Right ventricle myocardium inferior (tissue), 1 donor: ENCODE measurements at places on chromosomes 1 and 21. TPM values are rescaled to one million over a fixed set of nuclear protein-coding genes. Genes with fewer than 3 reads are reported as not detected.

LINGO4 gene
- total RNA-seq, result 0.68 TPM

PGLYRP3 gene
- total RNA-seq, result not detected

LPGAT1 gene
- total RNA-seq, result 22.2 TPM

SYDE2 gene
- total RNA-seq, result 20.7 TPM

NR1I3 gene
- total RNA-seq, result not detected

LDLRAD1 gene
- not detected for total RNA-seq

AMY1C gene
- not detected for total RNA-seq

LMX1A gene
- total RNA-seq, result 0.14 TPM

ATAD3C gene
- 1.8 TPM for total RNA-seq

CBR3 gene
- 2.5 TPM for total RNA-seq

TAL1 gene
- total RNA-seq, result 3.5 TPM

CSF3R gene
- 5.8 TPM for total RNA-seq

GPR52 gene
- total RNA-seq, result 0.22 TPM

CELA3A gene
- total RNA-seq, result not detected
